8988T (cell line): ENCODE measurements at places on chromosomes 3 and 15.

DNA sequence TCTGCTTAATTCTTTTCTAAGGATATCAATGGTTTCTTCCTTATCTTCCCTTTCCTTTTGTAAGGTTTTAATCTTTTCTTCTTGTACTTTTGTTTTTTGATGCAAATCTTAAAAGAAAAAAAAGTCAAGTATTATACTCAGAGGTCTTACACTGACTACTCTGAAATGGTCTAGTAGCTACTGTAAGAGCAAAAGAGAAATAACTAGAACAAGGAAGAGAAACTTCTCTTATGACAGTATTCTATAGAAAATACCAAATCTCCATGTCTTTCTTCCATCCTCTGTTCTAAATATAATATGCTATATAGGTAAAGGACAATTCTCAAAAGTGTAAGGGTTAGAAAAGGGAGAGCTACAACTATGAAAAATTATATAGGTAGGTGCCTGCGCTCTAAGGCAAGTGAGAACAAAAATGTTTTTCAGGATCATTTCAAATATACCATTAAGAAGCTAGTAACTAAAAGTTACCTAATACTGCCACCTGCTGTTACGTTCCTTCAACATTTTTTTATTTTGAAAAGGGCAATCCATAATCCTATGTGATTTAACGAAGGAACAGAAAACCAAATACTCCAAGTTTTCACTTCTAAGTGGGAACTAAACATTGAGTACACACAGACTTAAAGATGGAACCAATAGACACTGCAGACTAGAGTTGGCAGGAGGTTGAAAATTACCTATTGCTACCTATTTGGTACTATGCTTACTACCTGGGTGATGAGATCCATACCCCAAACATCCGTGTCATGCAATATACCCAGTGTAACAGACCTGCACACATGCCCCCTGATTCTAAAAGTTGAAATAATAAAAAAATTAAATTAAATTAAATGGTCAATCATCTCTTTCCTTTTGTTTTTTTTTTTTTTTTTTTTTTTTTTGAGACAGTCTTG is 36.7 kb downstream of the CIP2A start:
- no peak for DNase-seq

DNA sequence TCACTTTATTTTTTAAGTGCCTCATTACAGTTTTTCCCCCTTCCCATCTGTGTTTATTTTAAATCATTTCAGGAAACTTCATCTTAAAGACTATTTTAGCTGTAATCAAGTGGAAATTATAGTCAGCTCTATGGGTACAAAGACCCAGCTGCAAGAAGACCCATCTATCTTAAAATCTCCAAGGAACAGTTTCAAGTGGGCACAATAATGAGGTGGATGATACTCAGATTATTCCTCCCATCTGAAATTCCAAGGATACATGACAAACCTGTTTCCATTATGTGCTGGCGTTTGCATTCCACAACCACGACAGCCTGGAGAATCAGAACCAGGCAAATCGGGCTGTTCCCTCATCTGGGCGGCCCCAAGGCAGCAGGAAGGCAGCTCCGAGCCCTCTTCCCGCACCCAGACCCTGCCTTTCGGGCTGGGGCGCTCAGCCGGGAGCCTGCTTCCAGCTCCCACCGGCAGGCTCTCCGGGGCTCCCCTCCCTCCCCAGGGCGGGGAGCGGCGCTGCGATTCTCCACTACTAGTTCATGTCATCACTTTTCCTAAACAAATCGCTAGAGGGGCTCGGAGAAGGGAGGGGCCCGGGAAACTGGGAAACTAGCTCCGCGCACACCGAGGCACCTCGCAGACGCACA is at the start of gene MGLL:
MGLL (minus strand) TSS at position 475 of the 641 bp plus-strand sequence; CDS start at position 278, 197 bp downstream.
- peak; percentile 62 for DNase-seq

DNA sequence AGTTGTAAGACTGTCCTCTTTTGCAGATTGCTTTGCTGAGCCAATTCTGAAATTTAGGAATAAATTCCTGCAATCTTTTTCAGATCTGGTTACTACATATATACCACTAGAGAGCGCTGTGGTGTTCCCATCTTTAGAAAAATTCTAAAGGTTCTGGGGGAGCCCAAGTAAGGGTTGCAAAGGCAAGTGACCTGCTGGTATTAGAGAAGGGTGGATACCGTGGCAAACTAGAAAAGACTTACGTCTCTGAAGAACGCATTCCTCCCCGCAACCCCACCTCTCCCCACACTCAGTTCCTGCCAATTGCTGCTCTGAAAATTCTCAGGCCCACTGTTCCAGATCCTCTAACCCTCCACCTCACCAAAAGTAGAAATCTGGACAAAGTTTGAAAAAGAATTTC is 48.5 kb downstream of the EFHB start:
- DNase-seq: peak; percentile 21

DNA sequence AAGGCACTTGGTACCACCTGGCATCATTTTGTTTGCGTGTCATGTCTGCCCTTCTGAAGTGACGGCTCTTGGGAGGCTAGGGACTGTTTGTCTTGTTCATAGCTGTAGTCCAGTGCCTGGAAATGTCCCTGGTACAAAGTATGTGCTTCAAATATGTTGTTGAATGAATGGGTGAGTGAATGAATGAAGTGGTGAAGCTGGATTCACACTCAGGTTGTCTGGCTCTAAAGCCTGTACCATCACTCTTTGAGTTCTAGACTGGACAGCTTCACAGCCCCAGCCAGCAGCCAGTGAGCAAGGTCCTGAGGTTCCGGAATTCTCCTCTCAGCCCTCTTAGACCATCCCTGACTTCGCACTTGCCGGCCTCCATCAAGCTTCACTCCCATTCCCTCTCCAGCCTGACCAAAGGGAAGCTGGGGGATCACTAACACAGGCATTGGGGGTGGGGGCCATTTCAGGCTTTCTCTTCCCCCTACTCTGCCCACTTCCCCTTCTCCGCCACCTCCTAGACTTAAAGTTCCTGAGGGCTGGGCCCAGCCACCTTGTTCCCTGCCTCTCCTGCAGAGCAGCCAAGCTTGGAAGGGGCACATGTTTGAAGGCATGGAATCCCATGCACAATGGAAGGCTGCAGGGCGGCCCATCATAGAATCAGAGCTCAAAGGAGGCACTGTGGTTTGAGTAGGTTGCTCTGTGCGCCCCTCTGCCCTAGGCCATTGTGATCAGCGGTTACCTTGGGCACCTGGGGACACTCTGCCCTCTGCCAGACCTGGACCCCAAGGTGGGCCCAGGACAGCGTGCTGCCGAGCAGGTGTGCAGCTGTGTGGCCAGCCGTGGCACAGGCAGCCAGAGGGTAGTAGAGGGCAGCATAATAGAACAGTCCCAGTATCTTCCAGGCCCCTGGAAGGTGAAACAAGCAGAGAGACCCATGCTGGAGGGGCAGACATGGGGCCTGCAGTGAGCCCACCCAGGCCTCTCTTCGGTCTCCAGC is 7.7 kb downstream of the STRA6 start:
- no peak for DNase-seq

GRCh38 chr15:101294731-101295606 is at the start of gene SNRPA1:
Gene SNRPA1 (minus strand): TSS chr15:101295248. CDS start chr15:101295178, 70 bp downstream.
- DNase-seq: peak; percentile 60

GRCh38 chr3:117282566-117282965 is 573.0 kb downstream of the TUSC7 start:
- no peak for DNase-seq

- DNase-seq: no peak
These were observed 61.4 kb upstream of the KLF13 start for GRCh38 chr15:31265090-31265870.

GRCh38 chr3:147119989-147120388 is 286.4 kb downstream of the ZIC4 start:
- no peak for DNase-seq

DNA sequence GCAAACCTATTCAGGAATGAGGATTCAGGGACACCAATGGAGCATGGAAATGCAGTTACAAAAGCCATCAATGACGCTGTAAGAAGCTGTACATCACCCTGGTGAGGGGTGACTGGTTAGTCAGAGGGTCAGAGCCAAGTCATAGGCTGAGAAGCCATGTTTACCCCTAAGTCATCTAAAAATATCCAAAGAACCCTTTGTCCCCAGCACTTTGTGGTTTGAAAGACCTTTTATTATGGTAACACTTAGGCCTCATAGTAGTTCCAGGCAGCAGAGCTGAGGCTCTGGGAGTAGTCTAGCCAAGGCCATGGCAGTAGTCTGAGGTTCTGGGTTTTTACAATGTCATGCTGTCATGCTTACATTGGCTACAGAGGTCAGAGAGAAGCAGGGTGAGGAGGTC is 131.2 kb downstream of the CTNNB1 start:
- no peak for DNase-seq

DNA sequence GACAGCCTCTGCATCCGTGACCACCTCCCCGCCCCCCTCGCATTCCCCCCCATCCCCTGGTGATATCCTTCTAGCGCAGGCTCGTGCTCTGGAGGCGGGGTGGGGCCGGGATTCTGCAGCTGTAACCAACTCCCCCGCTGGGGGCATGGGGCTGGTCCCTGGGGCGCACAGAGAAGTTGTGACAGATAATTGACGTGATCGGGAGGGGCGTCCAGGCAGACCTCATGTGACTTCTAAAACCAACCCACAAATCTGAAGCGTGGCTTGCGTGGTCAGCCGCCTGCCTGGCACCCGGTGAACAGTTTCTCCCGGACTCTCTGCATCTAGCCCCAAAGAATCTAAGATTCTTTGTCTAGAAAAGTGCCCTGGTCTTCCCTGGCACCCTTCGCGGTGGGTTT is 100.6 kb upstream of the IGF1R start:
- no peak for DNase-seq

GRCh38 chr3:108185536-108185935 is 36.7 kb downstream of the IFT57 start:
- no peak for DNase-seq

DNA sequence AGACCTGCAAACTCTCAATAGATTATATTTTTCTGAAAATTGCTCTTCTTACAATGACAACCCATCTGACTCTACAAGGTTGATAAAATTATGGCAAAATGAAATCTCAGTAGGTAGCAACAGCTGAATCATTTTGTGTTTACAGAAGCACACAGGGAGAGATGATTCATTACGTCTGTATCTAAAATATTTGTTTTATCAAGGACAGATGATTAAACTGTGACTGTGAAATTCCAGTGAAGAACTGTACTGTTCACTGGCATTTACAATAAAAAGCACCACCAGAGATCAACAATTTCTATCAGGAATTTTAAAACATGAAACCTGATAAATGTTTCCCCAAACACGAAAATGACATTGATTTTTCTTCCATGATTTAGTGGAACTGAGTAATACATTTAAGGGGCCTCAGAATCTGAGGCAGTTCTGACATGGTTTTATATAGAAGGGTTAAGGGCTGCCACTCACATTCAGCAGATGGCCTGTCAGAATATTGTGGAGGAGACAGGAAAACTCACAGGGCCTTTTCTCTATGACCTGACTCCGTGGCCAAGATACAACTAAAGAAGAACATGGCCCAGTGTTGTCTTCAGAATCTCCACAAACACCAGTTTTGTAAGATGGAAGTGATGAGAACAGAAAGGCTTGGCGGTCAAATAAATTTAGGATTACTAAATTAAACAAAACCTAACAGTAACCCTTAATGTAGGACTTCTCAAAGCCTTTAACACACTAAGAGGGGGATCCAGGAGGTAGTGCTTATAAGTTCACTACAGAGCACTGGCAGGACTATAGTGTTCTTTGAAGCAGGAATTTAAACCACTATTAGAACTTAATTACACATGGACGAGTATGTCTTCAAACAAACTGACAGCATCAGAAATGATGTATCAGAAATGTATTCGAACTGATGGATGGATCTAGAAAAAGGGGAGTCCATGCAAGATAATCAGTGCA is 25.9 kb downstream of the RAD18 start:
- no peak for DNase-seq

DNA sequence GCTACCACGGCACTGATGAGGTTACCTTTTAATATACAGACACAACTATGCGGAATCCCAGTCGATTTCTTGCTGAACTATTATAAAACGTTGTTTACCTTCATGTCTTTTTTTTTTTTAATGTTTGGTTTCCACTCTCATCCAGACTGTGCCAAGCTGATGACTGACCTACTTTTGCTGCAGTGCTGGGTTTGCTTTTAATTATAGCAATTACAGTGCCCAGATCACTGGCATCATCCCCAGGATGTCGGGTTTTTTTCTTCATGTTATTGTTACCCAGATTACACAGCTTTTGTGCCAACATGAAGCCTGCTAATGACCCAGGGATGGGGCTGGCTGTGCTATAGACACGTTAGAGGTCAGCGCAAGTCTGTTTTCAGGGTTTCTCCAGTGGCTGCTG is 294.0 kb upstream of the ATP10A start:
- no peak for DNase-seq

DNA sequence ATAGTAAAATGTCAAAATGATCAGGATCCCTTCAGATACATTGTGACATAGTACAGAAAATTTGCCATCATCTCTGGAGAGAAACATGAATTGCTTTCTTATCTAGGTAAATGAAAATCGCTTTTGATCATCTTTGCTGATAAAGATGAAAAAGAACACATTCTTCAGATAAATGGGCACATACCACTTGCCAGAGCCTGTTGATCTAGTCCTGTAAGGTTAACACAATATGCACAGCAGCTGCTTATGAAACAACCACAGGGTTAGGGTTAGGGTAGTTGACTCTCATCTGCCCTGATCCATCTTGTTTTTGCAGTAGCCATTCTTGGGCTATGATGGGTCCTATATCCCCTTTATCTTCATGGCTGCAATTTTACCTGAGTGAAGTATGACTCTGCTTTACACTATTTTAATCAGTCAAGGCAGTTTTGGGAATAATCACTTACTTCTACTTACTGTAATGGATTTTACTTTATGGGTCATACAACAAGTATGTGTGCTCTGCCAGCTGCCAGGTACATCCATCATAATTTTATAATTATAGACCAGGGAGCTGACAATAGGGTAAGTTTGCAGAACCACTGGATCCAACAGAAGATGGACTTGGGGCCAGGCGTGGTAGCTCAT is 12.6 kb upstream of the SPINK8 start:
- DNase-seq: no peak

- DNase-seq: no peak
These were observed 56.1 kb upstream of the USP3 start for GRCh38 chr15:63448266-63448665.

GRCh38 chr3:24023197-24023596 is 78.1 kb downstream of the NR1D2 start:
- DNase-seq: no peak

DNA sequence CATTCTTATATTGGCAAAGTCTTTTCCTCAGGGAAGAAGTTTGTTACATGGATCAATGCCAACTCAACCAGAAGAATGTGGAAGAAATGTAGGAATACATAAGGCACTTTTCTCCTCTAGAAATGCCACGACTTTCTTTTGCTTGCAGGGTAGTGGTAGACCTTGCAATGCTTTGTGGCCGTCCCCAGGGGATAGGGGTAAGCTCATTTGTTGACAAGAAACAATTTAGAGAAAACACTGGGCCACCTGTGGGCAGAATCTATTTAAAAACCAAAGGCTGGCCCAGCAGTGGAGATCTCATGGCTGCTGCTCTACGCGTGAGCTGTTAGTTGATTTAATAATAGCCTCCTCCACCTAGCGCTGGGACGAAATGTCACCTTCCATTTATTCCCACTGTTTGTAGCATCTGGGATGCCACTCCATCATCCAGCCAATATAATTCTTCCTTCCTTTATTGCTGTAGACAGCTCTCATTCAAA is 64.6 kb upstream of the PFN2 start:
- DNase-seq: no peak
